ENCODE measurements at places on chromosomes 7 and 10. TPM values are rescaled to one million over a fixed set of nuclear protein-coding genes. Genes with fewer than 3 reads are reported as not detected.

- peaks cover 15% of the 10 kb centered on the region for H3K4me1 ChIP-seq
- H3K27ac ChIP-seq: no peak overlapping the region
- H3K36me3 ChIP-seq: no peaks in the 10 kb centered on the region
- no peak overlapping the region for H3K4me3 ChIP-seq
- no peaks in the 10 kb centered on the region for H3K27me3 ChIP-seq
Observed at GRCh38 chr7:91570560-91570959, 306.3 kb downstream of the FZD1 start.

- peaks cover 2% of the 10 kb centered on the region for H3K27me3 ChIP-seq
- no peak for DNase-seq
- no peaks in the 10 kb centered on the region for H3K4me1 ChIP-seq
Observed at GRCh38 chr10:11150879-11151415, 133.3 kb downstream of the CELF2 start.

DNA sequence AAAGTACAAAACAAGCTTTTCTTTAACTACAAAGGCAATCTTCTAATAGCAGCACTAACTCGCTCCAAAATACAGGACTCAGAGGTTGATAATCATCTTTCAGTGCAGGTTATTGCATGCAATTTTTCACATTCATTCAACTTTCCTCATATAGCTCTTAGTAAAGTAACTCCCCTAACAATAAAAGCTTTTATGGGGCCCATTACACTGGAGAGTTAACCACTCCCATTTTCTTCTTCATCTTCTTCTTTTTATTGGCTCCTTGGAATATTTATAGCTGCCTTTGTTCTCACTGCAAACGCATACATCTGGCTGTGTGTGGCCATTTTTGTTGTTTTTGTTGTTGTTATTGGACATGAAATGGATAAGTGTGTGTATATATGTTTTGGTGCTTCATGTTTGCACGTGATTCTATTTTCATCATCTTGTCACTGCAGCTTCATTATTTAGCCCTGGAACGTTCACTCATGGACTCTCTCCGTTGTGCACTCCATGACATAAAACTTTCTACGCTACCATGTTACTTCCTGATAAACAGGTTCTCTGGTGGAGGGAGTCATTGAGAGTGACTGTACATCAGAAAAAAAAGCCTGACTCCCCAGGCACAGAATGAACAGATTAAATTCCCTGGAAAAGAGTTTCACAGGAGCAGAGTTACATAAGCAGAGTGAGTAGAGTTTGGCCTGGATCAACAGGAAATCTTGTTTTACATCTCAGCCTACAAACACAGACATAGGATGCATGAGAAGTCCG is 236.4 kb upstream of the SP4 start:
- no peaks in the 10 kb centered on the region for H3K4me1 ChIP-seq
- H3K4me3 ChIP-seq: no peak overlapping the region
- no peak for DNase-seq
- H3K36me3 ChIP-seq: no peaks in the 10 kb centered on the region
- H3K27ac ChIP-seq: no peak overlapping the region

- no peaks in the 10 kb centered on the region for H3K4me1 ChIP-seq
- DNase-seq: no peak
- H3K36me3 ChIP-seq: no peaks in the 10 kb centered on the region
- H3K4me3 ChIP-seq: no peak overlapping the region
- no peak overlapping the region for H3K27ac ChIP-seq
Observed at GRCh38 chr10:118569241-118569881, 26.1 kb downstream of the PRLHR start.

- H3K27ac ChIP-seq: no peak overlapping the region
- no peak for DNase-seq
- H3K36me3 ChIP-seq: peaks cover 30% of the 10 kb centered on the region
- peaks cover 48% of the 10 kb centered on the region for H3K4me1 ChIP-seq
- H3K27me3 ChIP-seq: no peaks in the 10 kb centered on the region
- H3K4me3 ChIP-seq: no peak overlapping the region
Observed at GRCh38 chr7:55189146-55189766, 170.4 kb downstream of the EGFR start.

- no peaks in the 10 kb centered on the region for H3K36me3 ChIP-seq
- no peaks in the 10 kb centered on the region for H3K4me1 ChIP-seq
- H3K27ac ChIP-seq: no peak overlapping the region
- no peak overlapping the region for H3K4me3 ChIP-seq
- H3K27me3 ChIP-seq: no peaks in the 10 kb centered on the region
- DNase-seq: no peak
Observed at GRCh38 chr10:71705582-71705981, 14.0 kb downstream of the C10orf105 start.

- no peak overlapping the region for H3K27ac ChIP-seq
- no peaks in the 10 kb centered on the region for H3K36me3 ChIP-seq
- H3K4me1 ChIP-seq: no peaks in the 10 kb centered on the region
- DNase-seq: no peak
- H3K4me3 ChIP-seq: no peak overlapping the region
Observed at GRCh38 chr10:1545524-1545923, 191.8 kb downstream of the ADARB2 start.

- no peak for DNase-seq
- H3K36me3 ChIP-seq: no peaks in the 10 kb centered on the region
- no peaks in the 10 kb centered on the region for H3K4me1 ChIP-seq
- H3K27me3 ChIP-seq: no peaks in the 10 kb centered on the region
- no peak overlapping the region for H3K27ac ChIP-seq
Observed at GRCh38 chr7:49850921-49851613, 77.6 kb downstream of the VWC2 start.

DNA sequence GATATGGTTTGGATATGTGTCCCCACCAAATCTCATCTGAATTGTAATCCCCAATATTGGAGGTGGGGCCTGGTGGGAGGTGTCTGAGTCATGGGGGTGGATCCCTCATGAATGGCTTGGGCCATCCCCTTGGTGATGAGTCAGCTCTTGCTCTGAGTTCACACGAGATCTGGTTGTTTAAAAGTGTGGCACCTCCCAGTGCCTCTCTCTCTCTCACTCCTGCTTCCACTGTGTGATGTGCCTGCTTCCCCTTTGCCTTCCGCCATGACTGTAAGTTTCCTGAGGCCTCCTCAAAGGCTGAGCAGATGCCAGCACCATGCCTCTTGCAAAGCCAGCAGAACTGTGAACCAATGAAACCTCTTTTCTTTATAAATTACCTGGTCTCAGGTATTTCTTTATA is 4.8 kb upstream of the GCK start:
- DNase-seq: no peak
- H3K27me3 ChIP-seq: no peaks in the 10 kb centered on the region
- no peak overlapping the region for H3K4me3 ChIP-seq
- H3K36me3 ChIP-seq: no peaks in the 10 kb centered on the region

GRCh38 chr7:116583653-116584052 is 58.8 kb downstream of the CAV1 start:
- peaks cover 34% of the 10 kb centered on the region for H3K4me1 ChIP-seq
- H3K27ac ChIP-seq: peak overlapping the region; percentile 74
- H3K4me3 ChIP-seq: no peak overlapping the region

DNA sequence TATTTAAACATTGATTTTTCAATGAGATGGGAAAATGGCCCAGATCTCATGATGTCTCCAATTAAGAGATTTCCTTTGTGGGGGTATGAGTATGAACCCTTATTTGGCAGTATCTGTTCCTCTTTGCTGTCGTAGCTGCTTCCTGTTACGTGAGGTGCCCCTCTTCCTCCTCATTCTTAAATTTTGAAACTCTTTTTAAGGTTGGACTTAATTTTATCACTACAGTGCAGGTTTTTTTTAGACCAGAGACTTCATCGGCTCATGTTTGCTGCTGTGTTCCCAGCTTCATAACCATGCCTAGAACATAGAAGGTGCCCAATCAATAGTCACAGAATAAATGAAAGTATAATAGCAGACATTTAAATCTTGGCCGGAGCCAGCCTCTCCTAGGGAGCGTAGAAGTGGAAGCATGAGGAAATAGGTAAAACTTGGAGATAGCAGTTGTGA is 2.4 kb downstream of the MIOS start:
- DNase-seq: no peak
- H3K36me3 ChIP-seq: peaks cover 34% of the 10 kb centered on the region
- H3K27ac ChIP-seq: no peak overlapping the region
- no peak overlapping the region for H3K4me3 ChIP-seq
- no peaks in the 10 kb centered on the region for H3K27me3 ChIP-seq
- peaks cover 30% of the 10 kb centered on the region for H3K4me1 ChIP-seq

- peaks cover 55% of the 10 kb centered on the region for H3K36me3 ChIP-seq
- H3K27ac ChIP-seq: no peak overlapping the region
- H3K27me3 ChIP-seq: no peaks in the 10 kb centered on the region
- peaks cover 100% of the 10 kb centered on the region for H3K4me1 ChIP-seq
- no peak for DNase-seq
- no peak overlapping the region for H3K4me3 ChIP-seq
Observed at GRCh38 chr10:79161557-79161956, 92.8 kb downstream of the ZMIZ1 start.

- H3K4me3 ChIP-seq: no peak overlapping the region
- H3K36me3 ChIP-seq: peaks cover 34% of the 10 kb centered on the region
Observed at GRCh38 chr7:107594961-107595737, 15.1 kb downstream of the BCAP29 start.

DNA sequence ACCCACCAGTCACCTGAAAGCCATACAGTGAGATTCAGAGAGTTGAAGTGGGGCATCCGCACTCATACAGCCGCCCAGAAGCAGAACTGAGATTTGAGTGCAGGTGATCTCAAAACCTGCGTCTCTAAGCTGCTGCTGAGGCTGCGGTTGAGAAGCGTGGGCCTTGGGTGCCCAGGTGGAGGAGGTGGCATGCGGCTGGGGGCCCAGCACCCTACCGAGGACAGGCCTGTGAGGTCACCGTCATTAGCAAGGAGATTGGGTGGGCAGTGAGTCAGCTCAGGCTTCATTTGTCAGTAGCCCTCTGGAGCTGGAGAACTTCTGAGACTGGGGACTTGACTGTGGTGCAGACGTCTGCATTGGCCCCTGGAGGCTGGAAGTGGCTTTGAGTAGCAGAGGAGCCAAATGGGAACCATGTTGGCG is 29.8 kb downstream of the ZMIZ1 start:
- no peak overlapping the region for H3K4me3 ChIP-seq
- no peak for DNase-seq
- H3K27ac ChIP-seq: no peak overlapping the region
- H3K4me1 ChIP-seq: peaks cover 68% of the 10 kb centered on the region
- H3K27me3 ChIP-seq: no peaks in the 10 kb centered on the region

DNA sequence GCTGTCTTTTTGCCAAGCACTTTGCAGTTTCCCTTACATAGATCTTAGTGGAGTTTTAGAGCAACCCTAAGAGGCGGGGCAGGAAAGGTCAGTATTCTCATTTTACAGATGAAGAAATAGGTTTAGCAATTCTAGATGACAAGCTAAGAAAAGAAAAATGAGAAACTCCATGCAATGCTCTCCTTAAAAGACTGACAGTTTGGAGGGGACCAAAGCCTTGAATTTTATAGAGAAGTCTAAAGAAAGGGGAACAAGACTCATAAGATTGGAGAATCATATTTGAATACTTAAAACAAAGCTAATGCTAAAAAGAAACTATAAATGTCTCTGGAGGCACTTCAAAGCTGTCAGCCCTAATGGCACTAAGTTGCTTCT is 19.6 kb downstream of the CEP55 start:
- DNase-seq: no peak
- H3K4me1 ChIP-seq: no peaks in the 10 kb centered on the region
- H3K36me3 ChIP-seq: peaks cover 95% of the 10 kb centered on the region
- no peak overlapping the region for H3K27ac ChIP-seq

- no peak for DNase-seq
- H3K27me3 ChIP-seq: no peaks in the 10 kb centered on the region
- no peak overlapping the region for H3K4me3 ChIP-seq
Observed at GRCh38 chr10:57769298-57769697, 498.4 kb downstream of the IPMK start.

DNA sequence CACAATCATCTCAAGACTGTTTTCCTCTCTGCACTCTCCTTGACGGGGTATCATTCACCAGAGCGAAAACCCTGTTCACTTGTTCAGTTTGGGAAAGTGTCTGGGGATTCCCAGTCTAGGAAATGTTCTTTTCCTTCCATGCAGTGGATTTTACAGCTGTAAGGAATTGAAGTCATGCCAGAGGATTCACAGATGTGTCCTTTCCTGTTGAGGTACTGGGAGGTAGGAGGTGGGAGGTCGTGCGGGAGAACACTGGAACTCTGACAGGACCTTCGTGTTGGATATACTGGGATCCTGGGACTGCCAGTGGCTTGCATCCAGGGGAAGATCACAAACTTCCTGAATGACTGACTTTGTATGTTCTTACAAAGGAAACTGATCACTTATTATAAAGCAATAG is 185.5 kb downstream of the BMPER start:
- H3K27me3 ChIP-seq: no peaks in the 10 kb centered on the region
- no peaks in the 10 kb centered on the region for H3K36me3 ChIP-seq
- H3K27ac ChIP-seq: no peak overlapping the region
- H3K4me3 ChIP-seq: no peak overlapping the region

GRCh38 chr7:21243265-21243664 is 184.6 kb upstream of the SP4 start:
- no peak overlapping the region for H3K27ac ChIP-seq
- no peaks in the 10 kb centered on the region for H3K4me1 ChIP-seq
- H3K27me3 ChIP-seq: peaks cover 15% of the 10 kb centered on the region

GRCh38 chr7:36627836-36628235 is 96.5 kb downstream of the AOAH start:
- no peaks in the 10 kb centered on the region for H3K27me3 ChIP-seq
- DNase-seq: no peak
- H3K4me1 ChIP-seq: peaks cover 23% of the 10 kb centered on the region
- H3K36me3 ChIP-seq: no peaks in the 10 kb centered on the region
- no peak overlapping the region for H3K4me3 ChIP-seq
- H3K27ac ChIP-seq: no peak overlapping the region

DNA sequence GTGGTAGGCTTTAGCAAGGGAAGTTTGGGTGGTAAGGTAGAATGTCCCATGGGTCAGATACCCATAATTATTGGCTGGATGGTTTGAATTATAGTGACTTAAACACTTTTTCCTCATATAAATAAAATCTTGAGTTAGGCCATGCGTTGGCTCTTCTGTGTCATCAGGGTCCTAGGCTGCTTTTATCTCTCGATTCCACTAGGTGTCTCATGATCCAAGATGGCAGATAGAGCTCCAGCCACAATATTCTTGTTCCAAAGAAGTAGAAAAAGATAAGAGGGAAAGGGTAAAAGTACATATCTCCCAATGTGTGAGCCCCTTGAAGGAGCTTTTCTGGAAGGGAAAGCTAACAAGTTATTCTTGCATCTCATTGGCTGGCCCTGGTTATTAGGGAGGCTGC is 144.7 kb downstream of the GRK5 start:
- H3K27ac ChIP-seq: no peak overlapping the region
- H3K4me1 ChIP-seq: no peaks in the 10 kb centered on the region
- H3K27me3 ChIP-seq: no peaks in the 10 kb centered on the region
- no peak for DNase-seq

GRCh38 chr7:51144178-51144577 is 172.4 kb downstream of the COBL start:
- no peak overlapping the region for H3K4me3 ChIP-seq
- H3K36me3 ChIP-seq: no peaks in the 10 kb centered on the region
- no peaks in the 10 kb centered on the region for H3K27me3 ChIP-seq
- H3K4me1 ChIP-seq: no peaks in the 10 kb centered on the region
- no peak for DNase-seq

Gene SCART1
- total RNA-seq: 0.18 TPM

Gene MBL2
- not detected for total RNA-seq

Gene ASB10
- total RNA-seq: not detected

Gene PLEKHS1
- 0.03 TPM for total RNA-seq

Gene SH2B2
- 83.1 TPM for total RNA-seq

Gene CPVL
- 2.7 TPM for total RNA-seq

Gene PIP
- not detected for total RNA-seq

Gene LRRD1
- total RNA-seq: not detected

Gene ANKRD2
- total RNA-seq: not detected

Data from SJSA1 (cell line).